Stimulated activated CD4-positive, alpha-beta T cell treated with anti-CD3 and anti-CD28 coated beads, Interleukin-2, amount 100 ng/mL, for 4 hours (primary cell): ENCODE measurements at places on chromosomes 2 and 18.

DNA sequence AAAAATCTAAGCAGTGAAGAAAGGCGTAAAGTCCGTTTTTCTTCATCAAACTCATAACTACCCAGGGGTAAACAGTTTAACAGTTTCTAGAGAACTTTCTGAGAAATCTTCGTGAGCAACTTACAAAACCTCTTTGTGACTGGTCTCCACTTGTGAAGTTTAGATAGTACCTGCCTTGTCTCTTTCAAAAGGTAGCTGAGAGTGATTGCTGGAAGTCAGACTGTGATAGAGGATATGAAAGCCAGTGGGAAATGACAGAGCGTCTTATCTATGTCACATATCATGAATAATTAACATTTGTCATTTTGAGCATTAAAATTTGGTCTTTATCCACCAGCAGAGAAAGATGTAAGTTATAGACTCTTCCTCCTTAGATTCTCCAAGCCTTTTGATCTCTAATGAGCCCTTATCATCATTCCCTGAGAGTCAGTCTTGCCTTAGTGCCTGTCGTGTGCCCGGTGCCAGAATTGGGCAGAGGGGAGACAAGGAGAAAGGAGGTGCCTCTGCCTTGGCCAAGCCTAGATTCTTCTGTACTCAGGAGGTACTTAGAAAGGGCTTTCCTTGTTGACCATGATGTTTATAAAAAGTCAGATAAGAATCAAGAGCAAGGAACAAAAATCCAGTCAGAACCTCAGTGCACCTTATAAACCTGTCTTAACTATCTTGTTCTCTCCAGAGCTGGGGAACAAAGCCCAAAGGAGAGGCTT lies 205.1 kb upstream of the EPAS1 start:
- DNase-seq: no peak

DNA sequence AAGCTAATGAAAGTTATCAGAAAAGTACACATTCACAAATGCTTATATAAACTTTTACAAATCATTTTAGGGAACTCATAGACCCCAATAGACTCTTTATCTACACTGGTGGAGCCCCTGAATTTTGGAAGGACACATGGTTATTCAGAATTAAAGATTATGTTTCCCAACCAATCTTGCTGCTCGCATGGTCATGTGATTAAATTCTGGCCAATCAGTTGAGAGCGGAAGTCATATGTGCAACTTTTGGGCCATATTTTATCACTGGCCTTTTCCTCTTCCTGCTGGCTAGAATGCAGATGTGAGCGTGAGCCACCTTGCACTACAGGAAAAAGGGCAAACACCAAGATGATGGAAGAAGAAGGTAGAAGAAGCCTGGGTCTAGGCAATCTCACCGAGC lies 19.8 kb downstream of the THOC1 start:
- no peak for DNase-seq

GRCh38 chr2:73920577-73921545 lies 5.8 kb upstream of the DGUOK start:
- DNase-seq: no peak

- DNase-seq: no peak
Observed at GRCh38 chr2:190482451-190482850, 52.1 kb downstream of the NEMP2 start.

DNA sequence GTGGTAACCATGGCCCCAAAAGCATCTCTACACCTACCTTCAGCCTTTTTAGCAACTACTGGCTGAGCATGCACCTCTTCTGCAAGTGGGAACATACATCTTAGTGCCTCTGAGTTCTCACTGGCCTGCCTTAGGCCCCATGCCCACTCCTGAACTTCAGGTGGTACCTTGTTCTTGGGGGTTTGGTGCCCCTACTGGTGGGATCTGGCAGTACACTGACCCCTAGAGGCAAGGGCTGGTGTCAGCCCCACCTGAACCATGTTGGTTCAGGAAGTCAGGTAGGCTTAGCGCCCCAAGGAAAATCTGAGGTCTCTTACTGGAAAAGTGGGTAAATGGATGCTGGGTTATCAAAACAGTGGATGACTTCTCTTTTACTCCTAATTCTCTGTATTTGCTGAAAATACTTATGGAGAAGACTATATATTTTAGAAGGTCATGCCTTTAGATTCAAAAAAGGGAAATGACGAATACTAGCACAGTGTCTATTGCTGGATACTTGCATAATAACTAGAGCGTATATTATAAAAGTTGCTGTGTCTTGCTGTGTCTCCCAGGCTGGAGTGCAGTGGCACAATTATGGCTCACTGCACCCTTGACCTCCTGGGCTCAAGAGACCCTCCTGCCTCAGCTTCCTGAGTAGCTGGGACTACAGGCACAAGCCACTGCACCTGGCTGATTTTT lies 84.6 kb downstream of the RAB31 start:
- DNase-seq: no peak

DNA sequence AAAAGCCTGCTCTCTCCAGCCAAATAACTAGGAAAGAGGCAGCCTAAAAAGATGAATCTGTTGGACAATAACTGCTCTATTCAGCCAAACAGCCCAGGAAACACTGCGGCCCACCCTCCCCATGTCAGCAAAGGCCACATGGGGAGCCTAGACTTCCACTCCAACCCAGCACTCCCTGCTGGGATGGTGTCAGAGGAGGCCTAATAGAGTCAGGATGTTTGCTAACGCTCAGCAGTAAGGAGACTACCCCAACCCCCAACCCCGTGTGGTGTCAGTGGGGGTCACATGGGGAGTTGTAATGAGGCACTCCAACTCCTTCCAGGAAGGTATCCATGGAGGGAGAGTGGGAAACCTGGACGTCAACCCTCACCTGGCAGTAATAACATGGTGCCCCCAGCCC lies 41.6 kb downstream of the ZBTB7C start:
- DNase-seq: no peak

- no peak for DNase-seq
Observed at GRCh38 chr18:25518716-25519053, 166.7 kb upstream of the ZNF521 start.

- no peak for DNase-seq
Observed at GRCh38 chr2:238634701-238635357, 208.1 kb downstream of the ASB1 start.

GRCh38 chr2:179049203-179049545 lies 763 bp downstream of the CCDC141 start:
- DNase-seq: no peak

GRCh38 chr2:141737492-141738255 lies 393.1 kb downstream of the LRP1B start:
- no peak for DNase-seq

- no peak for DNase-seq
Observed at GRCh38 chr2:71971493-71971892, 176.2 kb downstream of the CYP26B1 start.

DNA sequence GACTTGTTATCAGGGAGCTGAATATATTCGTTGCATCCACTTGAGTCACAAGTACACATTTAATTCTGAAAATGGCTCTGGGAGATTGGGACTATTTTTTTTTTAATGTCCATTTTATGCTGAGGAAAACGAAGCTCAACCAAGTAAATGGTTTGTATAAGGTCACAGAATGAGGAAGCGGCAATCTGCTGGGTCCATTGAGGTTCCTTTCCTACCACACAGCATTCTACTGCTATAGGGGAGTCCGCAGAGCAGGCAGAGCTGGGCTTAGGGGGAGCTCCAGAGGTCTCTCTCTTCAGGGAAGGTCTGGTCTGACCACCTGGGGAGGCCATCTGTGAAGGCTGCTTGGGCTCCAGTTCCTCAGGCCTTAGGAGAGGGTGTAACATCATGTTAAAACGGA lies 77.9 kb downstream of the MCFD2 start:
- DNase-seq: no peak

- no peak for DNase-seq
Observed at GRCh38 chr2:166361351-166362153, 14.2 kb downstream of the SCN9A start.

- DNase-seq: no peak
Observed at GRCh38 chr2:170077830-170078569, 99.9 kb upstream of the MYO3B start.

GRCh38 chr2:229375251-229375650 lies 104.2 kb upstream of the PID1 start:
- no peak for DNase-seq

DNA sequence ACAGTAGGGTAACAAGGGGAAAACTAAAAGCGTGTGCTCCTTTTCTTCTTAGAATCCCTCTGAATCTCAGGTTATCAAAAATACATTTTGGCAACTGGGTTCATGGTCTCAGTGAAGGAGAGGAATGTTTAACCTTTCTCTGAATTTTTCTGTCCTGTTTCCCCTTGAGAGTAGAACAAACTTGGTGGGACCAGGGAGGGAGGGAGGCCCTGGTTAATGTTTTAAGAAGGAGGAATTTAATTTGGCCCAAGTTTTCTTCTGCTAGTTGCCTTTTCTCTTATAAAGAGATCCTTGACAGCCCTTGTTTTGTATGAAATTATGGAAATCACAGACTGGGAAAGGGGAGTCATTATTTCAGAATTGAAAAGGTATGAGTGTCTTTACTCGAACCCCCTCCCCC lies 12.2 kb upstream of the POU3F3 start:
- DNase-seq: no peak
